ENCODE measurements at places on chromosomes 3 and 15. TPM values are rescaled to one million over a fixed set of nuclear protein-coding genes. Genes with fewer than 3 reads are reported as not detected.

The HGD gene
- total RNA-seq: 0.13 TPM

The GRAMD1C gene
- total RNA-seq: 32.2 TPM

The PLAAT1 gene
- 0.13 TPM for total RNA-seq

The GOLGA6A gene
- not detected for total RNA-seq

The PIERCE2 gene
- 1.6 TPM for total RNA-seq

The TMEM207 gene
- total RNA-seq: not detected

The SH3GL3 gene
- not detected for total RNA-seq

The RTP1 gene
- not detected for total RNA-seq

The SLC30A4 gene
- 6.8 TPM for total RNA-seq

The GOLGA6B gene
- not detected for total RNA-seq

The CLEC3B gene
- total RNA-seq: not detected

The CHST2 gene
- 7.8 TPM for total RNA-seq

The DENND6A gene
- total RNA-seq: 38.9 TPM

The SOX14 gene
- not detected for total RNA-seq

The TM4SF18 gene
- 156 TPM for total RNA-seq

The CPNE9 gene
- not detected for total RNA-seq

The DLG1 gene
- total RNA-seq: 101 TPM

The FETUB gene
- total RNA-seq: not detected

The KIAA1143 gene
- 27.5 TPM for total RNA-seq

All from thoracic aorta endothelial cell (primary cell).